ENCODE measurements at places on chromosomes 11 and 22. TPM values are rescaled to one million over a fixed set of nuclear protein-coding genes. Genes with fewer than 3 reads are reported as not detected.
A peak's percentile ranks its signal among the peaks of the same experiment; 100 is the strongest.

GRCh38 chr22:39825661-39826102, 67.9 kb downstream of the ENTHD1 start:
- no peak overlapping the region for H3K27ac ChIP-seq
- no peaks in the 10 kb centered on the region for H3K36me3 ChIP-seq
- peaks cover 6% of the 10 kb centered on the region for H3K27me3 ChIP-seq
- DNase-seq = no peak

GRCh38 chr11:104361975-104362374, 198.0 kb upstream of the PDGFD start:
- no peaks in the 10 kb centered on the region for H3K27me3 ChIP-seq
- no peaks in the 10 kb centered on the region for H3K4me1 ChIP-seq
- no peaks in the 10 kb centered on the region for H3K36me3 ChIP-seq
- no peak for DNase-seq

DNA sequence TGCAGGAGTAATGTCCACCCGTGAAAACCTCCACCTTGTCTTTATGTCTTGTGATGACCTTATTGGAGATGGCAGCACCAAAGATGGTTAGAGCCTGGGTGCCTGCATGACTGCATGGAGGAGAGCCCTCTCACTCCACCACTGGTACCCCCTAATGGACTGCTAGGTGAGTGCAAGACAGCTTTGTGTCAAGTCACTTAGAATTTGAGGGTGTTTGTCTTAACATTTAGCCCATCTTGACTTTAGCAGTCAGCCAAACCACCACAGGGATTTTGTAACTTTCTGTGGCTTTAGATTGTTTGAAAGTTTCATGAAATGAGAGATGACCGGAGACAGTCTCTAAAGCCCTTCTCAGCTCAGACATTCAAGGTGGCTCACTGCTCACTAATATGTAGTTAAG, 232.9 kb upstream of the NCAM1 start:
- H3K4me1 ChIP-seq = no peaks in the 10 kb centered on the region
- no peak overlapping the region for H3K27ac ChIP-seq
- 0 out of 2 replicates have a peak, but pooled peaks cover 3% of the 10 kb centered on the region for H3K36me3 ChIP-seq
- no peak for DNase-seq
- peaks cover 1% of the 10 kb centered on the region for H3K27me3 ChIP-seq

- no peak for DNase-seq
- no peak overlapping the region for H3K4me3 ChIP-seq
- no peaks in the 10 kb centered on the region for H3K4me1 ChIP-seq
These were observed 61.9 kb downstream of the TSPAN18 start for GRCh38 chr11:44788536-44789261.

- H3K27me3 ChIP-seq = no peaks in the 10 kb centered on the region
- H3K4me3 ChIP-seq = peak overlapping the region; percentile 49
- H3K36me3 ChIP-seq = no peaks in the 10 kb centered on the region
- DNase-seq = no peak
- H3K27ac ChIP-seq = no peak overlapping the region
These were observed 91.2 kb downstream of the LUZP2 start for GRCh38 chr11:24588081-24588480.

DNA sequence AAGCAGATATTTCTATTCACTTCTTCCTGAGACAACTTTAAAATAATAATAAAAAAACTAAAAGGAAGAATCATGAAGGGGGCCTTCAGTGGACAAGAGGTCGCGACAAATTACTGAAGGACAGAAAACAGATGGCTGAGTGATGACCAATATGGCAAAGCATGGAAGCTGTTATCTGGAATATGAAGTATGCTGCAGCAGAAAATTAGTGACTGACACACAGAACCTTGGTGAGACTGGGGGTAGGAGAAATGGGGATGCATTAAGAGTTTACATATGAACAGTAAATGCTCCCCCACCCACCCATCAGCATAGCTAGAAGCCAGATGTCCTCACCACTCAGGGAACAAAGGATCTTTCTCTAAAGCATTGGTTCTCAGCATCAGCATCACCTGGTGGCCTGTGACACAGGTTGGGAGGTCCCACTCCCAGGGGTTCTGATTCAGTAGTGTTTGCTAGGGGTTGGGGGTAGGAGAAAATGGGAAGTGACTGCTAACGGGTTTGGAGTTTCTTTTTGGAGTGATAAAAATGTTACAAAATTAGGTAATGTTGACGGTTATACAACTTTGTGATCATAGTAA, 59.7 kb downstream of the NARS2 start:
- H3K27ac ChIP-seq = no peak overlapping the region
- peaks cover 11% of the 10 kb centered on the region for H3K36me3 ChIP-seq
- no peak overlapping the region for H3K4me3 ChIP-seq
- H3K27me3 ChIP-seq = no peaks in the 10 kb centered on the region

DNA sequence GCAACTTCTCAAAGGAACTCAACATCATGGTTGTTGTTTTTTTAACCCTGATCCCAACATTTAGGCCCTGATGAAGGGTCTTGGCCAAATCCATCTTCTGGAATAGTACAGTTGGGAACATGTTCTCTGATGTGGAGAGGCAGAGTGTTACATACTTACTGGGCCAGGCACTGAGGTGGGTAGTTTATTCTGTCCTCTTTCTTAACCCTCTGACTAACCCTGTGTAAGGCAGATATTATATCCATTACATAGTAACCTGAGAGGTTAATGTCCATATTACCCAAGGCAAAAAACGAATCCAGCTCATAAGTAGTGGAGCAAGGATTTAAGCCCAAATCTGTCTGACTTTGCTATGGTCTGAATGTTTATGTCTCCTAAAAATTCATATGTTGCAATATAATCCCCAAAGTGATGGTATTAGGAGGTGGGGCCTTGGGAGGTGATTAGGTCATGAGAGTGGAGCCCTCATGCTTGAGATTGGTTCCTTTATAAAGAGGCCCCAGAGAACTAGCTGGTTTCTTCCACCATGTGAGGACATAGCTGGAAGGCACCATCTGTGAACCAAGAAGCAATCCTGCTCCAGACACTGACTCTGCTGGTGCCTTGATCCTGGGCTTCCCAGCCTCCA, 16.3 kb downstream of the PPFIBP2 start:
- no peaks in the 10 kb centered on the region for H3K36me3 ChIP-seq
- no peak for DNase-seq
- H3K27me3 ChIP-seq = peaks cover 20% of the 10 kb centered on the region
- no peaks in the 10 kb centered on the region for H3K4me1 ChIP-seq

DNA sequence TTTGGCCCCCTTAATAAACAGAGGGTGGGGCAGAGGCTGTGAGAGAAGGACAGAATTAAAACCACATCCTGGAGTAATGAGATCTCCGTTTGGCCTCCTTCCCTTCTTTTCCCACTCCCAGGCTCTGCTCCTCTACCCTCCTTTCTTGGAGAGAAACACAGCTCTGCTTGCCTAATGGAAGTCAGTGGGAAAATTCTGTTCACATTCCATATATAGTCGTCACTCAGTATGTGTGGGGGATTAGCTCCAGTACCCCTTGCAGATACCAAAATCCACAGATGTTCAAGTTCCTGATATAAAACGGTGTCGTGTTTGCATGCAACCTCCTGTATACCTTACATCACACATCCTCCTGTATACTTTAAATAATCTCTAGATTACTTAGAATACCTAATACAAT, 37.6 kb upstream of the THY1 start:
- peak; percentile 58 for DNase-seq
- H3K27ac ChIP-seq = peak overlapping the region; percentile 84
- H3K36me3 ChIP-seq = peaks cover 16% of the 10 kb centered on the region
- H3K27me3 ChIP-seq = peaks cover 2% of the 10 kb centered on the region
- peak overlapping the region; percentile 62 for H3K4me3 ChIP-seq

Gene GLYAT
- not detected for total RNA-seq

Gene EFEMP2
- 335 TPM for total RNA-seq

Gene ENTHD1
- not detected for total RNA-seq

Gene TENM4
- 28.1 TPM for total RNA-seq

Gene C11orf91
- 0.39 TPM for total RNA-seq

Gene POTEH
- total RNA-seq = not detected
